RCC 7860 (cell line): ENCODE measurements at places on chromosomes 11 and 22.

GRCh38 chr11:1041936-1042608, 5.6 kb upstream of the MUC6 start:
- no peak for DNase-seq

DNA sequence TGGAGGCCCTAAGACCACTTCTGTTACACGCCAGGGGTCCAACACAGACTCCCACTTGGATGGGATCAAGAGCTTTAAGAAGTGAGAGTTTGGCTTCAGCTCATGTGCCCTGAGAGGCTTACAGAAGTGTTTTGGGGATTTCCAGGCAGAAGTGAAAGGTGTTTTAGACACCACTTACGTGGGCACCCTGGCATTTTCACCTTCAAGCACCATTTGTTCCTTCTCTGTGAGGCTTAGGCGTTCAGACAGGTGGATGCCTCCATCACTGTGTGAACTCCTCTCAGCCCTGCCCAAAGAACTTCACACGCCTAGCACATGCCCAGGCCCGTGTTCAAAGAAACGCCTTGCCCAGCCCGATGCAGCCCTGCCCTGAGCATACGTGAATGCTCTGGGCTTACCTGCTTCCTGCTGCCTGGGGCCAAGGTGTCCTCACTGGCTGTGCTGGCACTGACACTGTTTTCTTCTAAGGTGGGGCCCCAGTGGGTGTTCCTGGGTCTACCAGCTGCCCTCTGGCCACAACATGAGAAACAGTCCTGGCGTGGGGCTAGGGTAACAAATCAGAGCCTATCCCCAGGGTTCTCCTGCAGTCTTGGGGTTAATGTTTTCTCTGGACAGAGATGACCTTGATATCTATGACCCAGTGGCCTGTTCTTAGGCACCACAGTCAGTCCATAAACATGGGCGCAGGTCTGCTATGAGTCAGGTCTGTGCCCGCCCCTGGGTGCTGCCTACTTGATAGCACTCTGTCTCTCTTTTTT, 34.0 kb downstream of the AMPD3 start:
- DNase-seq = no peak

- no peak for DNase-seq
Observed at GRCh38 chr11:102553835-102554282, 23.3 kb upstream of the MMP7 start.

DNA sequence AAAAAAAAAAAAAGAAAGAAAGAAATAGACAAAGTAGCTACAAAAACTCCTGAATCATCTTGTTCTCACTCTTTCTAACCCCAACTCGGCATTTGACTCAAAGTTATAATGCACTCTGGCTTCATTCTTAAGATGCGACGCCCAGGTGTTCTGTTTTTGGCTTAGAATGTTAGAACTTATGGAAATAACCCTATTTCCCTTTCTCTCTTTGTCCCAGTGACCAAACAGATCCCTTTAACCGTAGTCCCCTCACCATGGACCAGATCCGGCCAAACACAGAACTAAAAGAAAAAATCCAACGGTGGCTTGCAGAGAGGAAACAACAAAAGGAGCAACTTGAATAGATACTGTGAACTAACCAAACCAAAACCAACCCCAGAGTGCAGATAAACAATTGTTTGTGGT, 5.3 kb upstream of the ATP5MG start:
- no peak for DNase-seq
